NCI-H82 (cell line): ENCODE measurements at places on chromosomes 13 and 19.

- DNase-seq, result peak; percentile 40
These were observed 105.7 kb upstream of the OBI1 start for GRCh38 chr13:78764665-78765064.

- no peak for DNase-seq
These were observed 22.5 kb downstream of the NKPD1 start for GRCh38 chr19:45138303-45138751.

DNA sequence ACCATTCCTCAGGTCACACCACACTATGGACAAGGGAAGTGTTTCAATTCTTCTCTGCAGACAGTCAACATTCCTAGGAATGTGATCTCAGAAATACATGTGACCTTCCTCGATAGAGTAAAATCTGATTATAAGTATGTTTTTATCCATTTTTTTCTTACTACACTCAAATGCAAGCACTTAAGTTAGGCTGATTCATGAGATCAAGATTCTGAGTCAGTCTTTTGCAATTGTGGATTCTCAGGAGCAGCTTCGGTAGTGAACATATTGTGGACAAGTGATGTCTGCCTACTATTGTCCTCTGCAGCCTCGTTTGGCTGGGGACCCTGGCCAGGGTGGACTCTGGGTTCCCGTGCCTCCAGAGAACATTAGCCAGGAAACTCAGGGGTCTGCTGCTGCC, 3.2 kb downstream of the SERPINE3 start:
- no peak for DNase-seq

DNA sequence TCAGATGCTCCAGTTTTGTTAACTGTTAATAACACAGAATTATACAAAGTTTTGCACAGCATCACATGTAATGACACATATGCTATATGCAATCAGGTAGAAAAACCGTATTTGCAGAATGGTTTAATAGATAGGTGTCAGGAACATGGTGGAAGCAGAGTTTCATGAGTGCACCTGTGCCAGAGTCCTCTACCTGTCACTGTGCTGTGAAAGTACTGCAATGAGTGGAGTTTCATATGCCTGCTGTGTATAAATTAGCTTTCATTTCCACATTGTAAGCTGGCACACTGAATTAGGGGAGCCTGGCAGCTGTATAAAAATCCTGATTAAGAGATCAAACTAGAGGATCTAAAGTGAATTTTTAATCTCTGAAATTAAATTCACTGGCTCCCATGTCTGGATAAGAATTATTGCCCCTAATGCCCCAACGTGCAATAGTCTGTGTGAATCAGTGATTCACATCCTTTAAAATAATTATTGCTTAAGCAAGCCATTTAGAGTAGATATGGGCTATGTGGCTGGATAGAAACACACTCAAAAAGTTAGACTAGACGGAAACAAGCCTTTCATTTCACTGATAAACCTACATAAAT, 8.5 kb upstream of the EEF1AKMT1 start:
- no peak for DNase-seq

DNA sequence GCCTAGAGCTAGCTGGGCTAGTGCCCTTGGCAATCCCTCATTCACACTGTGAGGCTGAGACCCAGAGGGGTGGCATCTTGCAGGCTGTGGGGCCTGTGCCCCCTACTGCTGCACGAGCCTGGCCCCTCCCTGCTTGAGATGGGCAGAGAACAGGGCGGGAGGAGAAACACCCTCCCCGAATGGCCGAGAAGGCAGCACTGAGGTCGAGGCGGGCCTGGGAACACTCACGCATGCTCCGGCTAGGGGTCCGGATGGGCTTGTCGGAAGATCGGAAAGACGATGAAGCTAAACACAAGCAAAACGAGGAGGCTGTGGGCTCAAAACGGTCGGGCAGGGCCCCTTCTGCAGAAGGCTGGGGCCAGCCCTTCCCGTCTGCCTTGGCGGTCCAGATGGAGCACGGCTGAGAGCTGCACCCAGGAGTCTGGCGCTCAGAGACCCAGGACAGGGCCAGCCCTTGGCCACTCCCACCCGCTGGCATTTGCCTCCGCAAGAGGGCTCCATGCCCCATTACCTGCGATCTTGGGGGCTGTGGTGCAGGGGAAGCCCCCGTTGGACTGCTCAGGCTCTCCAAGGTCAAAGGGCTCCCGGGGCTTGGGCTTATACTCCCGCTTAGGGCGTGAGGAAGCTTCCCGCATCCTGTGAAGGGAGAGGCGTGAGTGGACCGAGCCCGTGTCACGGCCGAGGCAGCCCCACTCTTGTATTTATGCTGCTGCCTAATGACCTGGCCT, 18.9 kb downstream of the MPND start:
- DNase-seq, result no peak

DNA sequence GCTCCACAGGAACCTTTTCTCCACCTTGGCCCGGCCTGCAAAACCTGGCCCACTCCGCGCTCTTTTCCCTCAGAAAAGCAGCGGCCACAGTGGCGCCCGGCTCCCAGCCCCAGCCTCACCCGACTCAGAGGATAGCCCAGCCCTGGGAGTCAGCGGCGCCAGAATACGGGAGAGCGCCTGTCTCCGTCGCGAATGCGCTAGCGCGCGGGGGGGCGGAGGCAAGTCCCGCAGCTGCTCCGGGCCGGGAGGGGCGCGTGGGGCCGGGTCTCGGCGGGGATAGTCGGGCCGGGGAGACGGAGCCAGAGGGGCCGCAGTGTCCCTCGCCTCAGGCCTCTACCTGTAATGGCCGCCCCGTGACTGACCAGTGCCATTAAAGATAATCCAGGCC, at the start of gene ZFP30:
Gene ZFP30 (minus strand): TSS at position 165 of the 388 bp plus-strand sequence. CDS start 7,643 bp downstream, outside the sequence.
- DNase-seq, result peak; percentile 96

DNA sequence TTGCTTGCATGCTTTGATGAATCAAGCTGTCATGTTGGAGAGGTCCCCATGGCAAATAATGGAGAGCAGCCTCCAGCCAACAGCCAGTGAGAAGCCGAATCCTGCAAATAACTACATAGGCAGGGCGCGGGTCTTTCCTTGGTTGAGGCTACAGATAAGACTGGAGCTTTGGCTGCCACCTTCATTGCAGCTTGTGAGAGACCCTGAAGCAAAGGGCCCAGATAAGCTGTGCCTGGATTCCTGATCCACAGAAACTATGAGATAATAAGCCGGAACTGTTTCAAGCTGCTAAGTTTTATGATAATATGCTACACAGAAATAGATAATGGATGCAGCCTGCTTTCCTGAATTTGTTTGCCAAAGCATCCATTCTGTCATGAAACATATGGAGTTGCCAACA, 257.0 kb downstream of the HS6ST3 start:
- no peak for DNase-seq

DNA sequence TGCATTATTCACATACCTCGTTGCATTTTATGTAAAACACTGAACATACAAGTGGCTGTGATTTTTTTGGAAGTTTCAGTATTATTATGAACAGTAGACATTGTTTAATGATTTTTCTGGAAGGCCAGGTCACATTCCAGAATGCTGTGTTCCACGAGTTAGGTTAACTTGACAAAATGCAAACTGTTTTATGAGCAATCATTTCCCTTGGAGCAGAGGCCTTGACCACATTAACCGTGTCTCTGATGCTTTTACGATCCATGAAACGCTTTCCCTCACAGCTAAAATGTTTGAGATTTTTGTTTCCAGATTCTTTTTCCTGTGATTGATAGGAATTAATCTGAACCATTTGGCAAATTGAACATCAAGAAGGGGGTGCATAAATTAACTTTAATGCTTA, 57.8 kb downstream of the MBNL2 start:
- DNase-seq, result no peak

DNA sequence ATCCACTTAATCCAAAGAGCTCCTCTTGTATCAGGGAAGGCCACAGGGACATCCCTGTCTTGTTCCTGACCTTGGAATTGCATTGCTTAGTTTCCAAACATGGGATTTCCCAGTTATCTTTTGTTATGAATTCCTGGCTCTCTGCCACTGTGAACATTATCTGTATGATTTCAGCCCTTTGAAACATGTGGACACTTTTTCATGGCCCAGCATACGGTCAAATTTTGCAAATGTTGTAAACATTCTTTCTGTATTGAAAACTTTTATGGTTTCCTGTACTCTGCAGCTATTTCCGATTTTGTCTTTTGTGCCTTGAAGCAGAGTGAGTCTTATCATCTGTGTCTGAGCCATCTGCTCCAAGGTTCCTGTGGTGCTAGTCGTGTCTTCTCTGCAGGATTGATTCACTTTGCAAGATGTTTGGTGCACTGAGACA, 4.5 kb upstream of the CFAP97D2 start:
- no peak for DNase-seq
